ENCODE measurements at places on chromosomes 3 and 15. TPM values are rescaled to one million over a fixed set of nuclear protein-coding genes. Genes with fewer than 3 reads are reported as not detected.

EFHB gene
- total RNA-seq, result 1.5 TPM

SLC51B gene
- total RNA-seq, result 13.6 TPM

FBXL22 gene
- total RNA-seq, result 0.30 TPM

CILP gene
- 0.46 TPM for total RNA-seq
